HFFc6 (cell line): ENCODE measurements at places on chromosomes 6 and 20.

DNA sequence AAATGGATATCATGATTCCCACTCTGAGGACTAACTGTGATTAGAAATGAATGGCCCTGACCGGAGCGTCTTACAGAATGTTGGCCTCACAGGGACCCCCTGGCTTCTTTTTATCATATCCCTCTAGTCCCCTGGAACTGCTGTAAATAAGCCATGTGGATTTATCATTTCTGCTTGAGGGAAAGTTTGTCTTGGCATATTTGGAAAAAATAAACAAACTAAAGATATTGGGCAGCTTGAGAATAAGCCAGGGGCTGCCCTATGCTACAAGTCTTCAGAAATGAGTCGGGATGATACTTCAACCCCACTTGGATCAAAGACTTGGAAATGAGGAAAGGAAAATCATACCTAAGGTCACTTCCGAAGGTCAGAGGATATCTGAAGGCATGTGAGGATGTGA is 179.1 kb downstream of the THBS2 start:
- peak overlapping the region; percentile 69 for H3K27ac ChIP-seq
- no peak for DNase-seq
- peaks cover 13% of the 10 kb centered on the region for H3K36me3 ChIP-seq
- H3K27me3 ChIP-seq = no peaks in the 10 kb centered on the region; the same call in none of the 2 replicates
- H3K4me1 ChIP-seq = peaks cover 64% of the 10 kb centered on the region

GRCh38 chr6:57147401-57147800 is 24.7 kb upstream of the BAG2 start:
- peaks cover 14% of the 10 kb centered on the region for H3K4me1 ChIP-seq
- peaks cover 46% of the 10 kb centered on the region for H3K36me3 ChIP-seq
- H3K4me3 ChIP-seq = no peak overlapping the region
- DNase-seq = no peak

DNA sequence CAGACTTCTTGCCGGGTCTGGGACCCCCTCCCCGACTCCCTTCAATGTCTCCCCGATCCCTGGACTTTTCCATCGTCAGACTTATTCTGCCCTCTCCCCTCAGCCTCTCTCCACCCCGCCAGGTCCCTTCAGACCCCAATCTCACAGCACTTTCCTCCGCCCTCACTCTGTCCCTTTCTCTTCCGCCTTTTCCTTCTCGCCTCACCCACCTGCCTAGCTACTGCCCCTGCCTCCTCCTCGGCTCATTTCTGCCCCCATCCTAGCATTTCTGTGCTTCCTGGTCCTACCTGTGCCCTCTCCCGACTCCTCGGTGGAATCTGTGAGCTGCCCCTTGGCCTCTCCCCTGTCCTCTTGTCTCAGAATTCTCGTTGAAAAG is 616 bp downstream of the CHMP4B start:
- H3K4me3 ChIP-seq = peak overlapping the region; percentile 95
- DNase-seq = no peak

- H3K4me3 ChIP-seq = peak overlapping the region; percentile 20; the same call in 1 of the 2 replicates
- H3K36me3 ChIP-seq = peaks cover 18% of the 10 kb centered on the region
- no peak overlapping the region for H3K27ac ChIP-seq
- no peak for DNase-seq
Observed at GRCh38 chr6:13576017-13576416, 1.6 kb downstream of the SIRT5 start.

DNA sequence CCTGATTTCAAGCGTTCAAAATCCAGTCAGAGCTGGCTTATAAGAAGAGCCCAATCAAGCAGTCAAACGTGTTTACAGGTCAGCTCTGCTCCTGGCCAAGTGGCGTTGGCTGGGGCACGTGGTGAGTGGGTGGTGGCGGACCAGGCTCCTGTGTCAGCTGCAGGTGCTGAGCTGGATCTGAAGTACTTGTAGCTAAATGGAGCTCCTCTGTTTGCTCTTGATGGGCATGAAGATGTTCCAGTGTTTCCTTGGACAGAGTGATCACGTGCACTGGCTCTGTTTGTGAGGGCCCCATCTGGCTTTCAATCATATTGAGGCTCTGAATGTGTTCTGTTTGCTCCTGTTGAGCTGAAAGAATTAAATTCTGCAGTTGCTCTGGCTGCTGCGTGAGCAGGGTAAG is 10.2 kb upstream of the MICAL1 start:
- no peak overlapping the region for H3K27ac ChIP-seq
- peaks cover 34% of the 10 kb centered on the region for H3K36me3 ChIP-seq
- H3K27me3 ChIP-seq = no peaks in the 10 kb centered on the region; the same call in 1 of the 2 replicates
- H3K4me3 ChIP-seq = no peak overlapping the region
- DNase-seq = no peak
- H3K4me1 ChIP-seq = peaks cover 8% of the 10 kb centered on the region

DNA sequence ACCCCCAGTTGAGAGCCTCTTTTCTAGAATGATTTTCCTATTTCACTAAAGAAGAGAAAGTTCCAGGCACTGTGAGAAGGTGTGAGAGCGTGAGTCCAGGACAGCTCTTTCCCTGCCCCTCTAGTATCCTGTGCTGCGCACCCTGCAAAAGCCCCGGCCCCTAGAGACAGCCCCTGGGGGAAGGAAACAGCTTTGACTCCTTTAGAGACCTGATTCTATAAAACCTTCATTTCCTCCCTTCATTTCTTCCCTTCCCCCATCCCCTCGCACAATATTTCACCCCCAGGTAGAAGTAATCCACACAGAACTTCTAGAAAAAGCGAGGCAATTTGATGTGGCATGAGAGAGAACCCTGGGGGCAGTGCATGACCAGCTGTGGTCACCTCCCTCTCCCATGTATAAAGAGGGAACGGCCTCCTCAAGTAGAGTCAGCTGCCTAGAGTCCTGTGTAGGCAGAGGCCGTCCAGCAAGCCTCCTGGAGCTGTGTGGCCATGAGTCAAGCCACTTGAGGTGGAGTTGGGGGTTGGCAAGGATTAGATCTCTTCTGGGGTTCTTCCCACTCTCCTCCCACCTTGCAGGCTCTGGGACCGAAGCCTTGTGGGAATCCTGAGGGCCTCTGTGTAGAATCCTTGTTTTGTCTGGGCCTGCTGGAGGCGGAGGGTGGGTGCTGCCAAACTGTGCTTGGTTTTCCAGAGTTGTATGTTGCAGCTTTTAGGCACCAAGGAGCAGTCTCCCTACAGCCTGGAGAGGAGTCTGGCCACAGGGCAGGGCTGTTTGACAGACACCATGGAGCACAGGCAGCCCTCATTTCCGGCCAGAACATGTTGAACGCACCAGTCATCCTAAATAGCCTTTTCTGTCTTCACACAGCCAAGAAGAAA is 41.7 kb downstream of the CHMP4B start:
- H3K27me3 ChIP-seq = peaks cover 8% of the 10 kb centered on the region
- H3K27ac ChIP-seq = no peak overlapping the region
- H3K4me1 ChIP-seq = no peaks in the 10 kb centered on the region
- H3K36me3 ChIP-seq = peaks cover 35% of the 10 kb centered on the region
- no peak overlapping the region for H3K4me3 ChIP-seq

- no peak overlapping the region for H3K27ac ChIP-seq
- peaks cover 4% of the 10 kb centered on the region for H3K27me3 ChIP-seq
- H3K4me1 ChIP-seq = peaks cover 18% of the 10 kb centered on the region
- no peaks in the 10 kb centered on the region for H3K36me3 ChIP-seq
- no peak for DNase-seq
Observed at GRCh38 chr20:15637546-15637945, 935.7 kb downstream of the KIF16B start.

DNA sequence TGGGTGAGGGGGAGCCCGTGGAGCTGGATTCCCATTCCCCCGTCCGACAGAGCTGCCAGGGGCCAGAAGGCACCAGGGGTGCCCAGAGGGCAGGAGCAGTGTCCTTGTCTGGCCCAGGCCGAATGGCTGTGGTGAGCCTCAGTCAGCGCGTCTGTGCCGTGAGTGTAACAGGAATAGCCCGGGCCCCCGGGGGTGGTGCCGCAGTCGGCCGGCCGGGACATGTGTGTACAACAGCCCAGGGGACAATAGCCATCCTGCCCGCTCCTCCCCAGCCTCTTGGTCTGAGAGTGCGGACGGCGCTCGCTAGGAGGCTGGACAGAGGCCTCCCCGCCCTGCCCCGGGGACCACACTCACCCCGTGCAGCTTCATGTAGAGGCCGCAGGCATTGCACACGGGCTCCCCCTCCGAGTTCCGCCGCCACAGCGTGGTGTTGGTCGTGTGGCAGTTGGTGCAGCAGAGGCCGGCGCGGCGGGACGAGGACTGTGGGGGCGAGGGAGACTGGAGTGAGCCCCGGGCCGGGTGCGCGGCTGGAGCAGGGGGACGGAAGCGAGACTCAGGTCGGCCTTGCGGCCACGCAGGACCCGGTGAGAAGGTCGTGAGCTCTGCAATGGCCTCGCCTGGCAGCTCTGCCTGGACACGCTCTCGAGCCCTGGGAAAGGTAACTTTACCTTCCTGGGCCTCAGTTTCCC is 9.6 kb downstream of the GATA5 start:
- no peaks in the 10 kb centered on the region for H3K4me1 ChIP-seq
- DNase-seq = no peak
- no peaks in the 10 kb centered on the region for H3K36me3 ChIP-seq

DNA sequence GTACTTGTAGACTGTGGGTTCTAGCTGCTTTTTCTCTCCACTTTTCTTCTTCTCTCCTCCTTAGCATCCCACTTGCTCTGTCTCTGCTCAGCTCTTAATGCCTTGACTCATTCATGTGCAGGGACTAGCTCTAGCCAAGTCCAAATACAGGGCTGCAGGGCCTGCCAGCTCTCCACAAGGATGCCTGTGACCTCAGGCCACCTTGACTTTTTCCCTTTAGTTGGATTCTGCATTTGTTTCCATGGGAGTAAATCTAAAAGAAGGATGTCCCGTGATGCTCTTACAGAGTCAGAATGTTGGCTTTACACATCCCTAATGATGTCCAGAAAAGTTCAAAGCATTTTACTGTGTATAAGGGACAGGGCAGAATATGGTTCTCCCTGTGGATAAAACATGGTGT is 101.8 kb upstream of the PREP start:
- H3K27me3 ChIP-seq = peaks cover 4% of the 10 kb centered on the region; the same call in 1 of the 2 replicates
- H3K27ac ChIP-seq = no peak overlapping the region
- no peaks in the 10 kb centered on the region for H3K36me3 ChIP-seq
- no peak overlapping the region for H3K4me3 ChIP-seq

DNA sequence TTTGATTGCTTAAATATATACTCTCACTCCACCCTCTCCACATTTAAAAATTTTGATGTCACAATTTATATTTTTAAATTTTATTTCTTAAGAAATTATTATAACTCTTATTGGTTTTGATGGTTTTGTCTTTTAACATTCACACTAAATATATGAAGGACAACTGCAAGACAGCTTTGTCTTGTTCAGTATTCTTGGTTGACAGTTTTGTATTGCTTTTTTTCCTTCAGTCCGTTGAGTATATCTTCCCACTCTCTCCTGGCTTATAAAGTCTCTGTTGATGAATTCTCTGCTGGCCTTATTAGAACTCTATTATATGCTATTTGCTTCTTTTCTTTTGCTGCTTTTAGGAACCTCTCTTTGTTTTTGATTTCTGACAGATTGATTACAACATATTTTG is 392.2 kb downstream of the C6orf118 start:
- no peak overlapping the region for H3K4me3 ChIP-seq
- no peak overlapping the region for H3K27ac ChIP-seq
- H3K36me3 ChIP-seq = no peaks in the 10 kb centered on the region
- no peaks in the 10 kb centered on the region for H3K4me1 ChIP-seq
- H3K27me3 ChIP-seq = no peaks in the 10 kb centered on the region

DNA sequence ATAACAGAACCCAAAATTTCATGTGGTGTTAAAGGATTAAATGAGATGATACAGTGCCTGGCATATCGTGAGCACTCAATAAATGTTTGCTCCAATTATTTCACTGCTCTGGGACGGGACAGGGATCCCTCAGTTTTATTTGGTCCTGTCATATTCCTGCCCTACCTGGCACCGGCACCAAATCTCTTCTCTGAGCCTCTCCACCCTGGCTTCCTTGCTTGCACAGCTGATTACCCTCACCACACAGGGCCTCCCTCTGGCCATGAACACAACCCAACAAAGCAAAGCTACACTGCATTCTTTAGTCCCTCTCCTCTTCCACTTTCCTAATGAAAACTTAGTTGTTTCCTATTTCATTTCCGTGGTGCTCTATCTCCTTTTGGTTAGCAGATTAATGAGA is 16.4 kb downstream of the CHD6 start:
- no peaks in the 10 kb centered on the region; the same call in none of the 2 replicates for H3K27me3 ChIP-seq
- H3K4me3 ChIP-seq = no peak overlapping the region
- no peak overlapping the region for H3K27ac ChIP-seq
- peaks cover 41% of the 10 kb centered on the region for H3K36me3 ChIP-seq
- DNase-seq = no peak

GRCh38 chr6:63739094-63739687 is 103.6 kb downstream of the PHF3 start:
- H3K4me1 ChIP-seq = peaks cover 23% of the 10 kb centered on the region
- H3K36me3 ChIP-seq = peaks cover 6% of the 10 kb centered on the region
- no peak overlapping the region for H3K4me3 ChIP-seq
- no peak for DNase-seq
- peaks cover 16% of the 10 kb centered on the region for H3K27me3 ChIP-seq

DNA sequence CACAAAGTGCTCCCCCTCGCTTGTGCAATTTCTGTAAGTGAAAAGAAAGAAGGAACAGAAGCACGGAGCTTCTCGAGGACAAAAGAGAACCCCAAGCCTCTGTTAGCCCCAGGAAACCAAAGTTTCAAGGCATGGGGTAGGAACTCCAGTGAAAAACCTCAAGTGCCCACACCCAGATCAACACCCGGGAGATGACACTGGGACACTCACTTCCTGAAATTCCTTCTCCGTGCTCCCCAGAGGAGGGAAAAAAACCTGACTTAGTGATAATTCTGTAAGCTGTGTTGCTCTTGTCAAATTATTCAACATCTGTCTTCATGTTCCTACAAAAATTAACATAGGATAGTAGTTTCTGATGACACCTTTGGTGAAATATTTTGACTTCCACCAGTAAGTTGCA is 4.6 kb downstream of the MDGA1 start:
- H3K27me3 ChIP-seq = peaks cover 13% of the 10 kb centered on the region
- H3K36me3 ChIP-seq = no peaks in the 10 kb centered on the region
- DNase-seq = no peak
- no peak overlapping the region for H3K27ac ChIP-seq
